ENCODE measurements at places on chromosomes 4 and X.

- no peak for DNase-seq
These were observed 21.2 kb upstream of the LCORL start for GRCh38 chr4:18042754-18043153.

DNA sequence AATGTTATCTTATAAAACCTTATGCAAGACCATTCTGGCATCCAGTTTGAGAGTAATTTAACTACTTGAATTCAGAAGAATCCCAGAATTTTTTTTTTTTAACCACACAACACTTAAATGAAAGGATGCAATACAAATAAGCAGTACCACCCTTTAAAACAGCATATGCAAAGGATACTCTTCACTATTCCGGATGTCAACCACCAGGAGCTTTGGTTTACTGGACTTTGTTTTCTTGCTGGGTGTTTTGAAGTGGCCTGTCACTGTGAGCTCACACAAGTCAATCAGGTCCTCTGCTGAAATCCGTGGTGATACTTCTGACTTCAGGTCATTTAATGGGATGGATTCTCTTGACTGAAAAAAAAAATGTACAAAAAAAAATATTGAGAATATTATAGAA, 200.0 kb downstream of the TBCK start:
- no peak for DNase-seq

DNA sequence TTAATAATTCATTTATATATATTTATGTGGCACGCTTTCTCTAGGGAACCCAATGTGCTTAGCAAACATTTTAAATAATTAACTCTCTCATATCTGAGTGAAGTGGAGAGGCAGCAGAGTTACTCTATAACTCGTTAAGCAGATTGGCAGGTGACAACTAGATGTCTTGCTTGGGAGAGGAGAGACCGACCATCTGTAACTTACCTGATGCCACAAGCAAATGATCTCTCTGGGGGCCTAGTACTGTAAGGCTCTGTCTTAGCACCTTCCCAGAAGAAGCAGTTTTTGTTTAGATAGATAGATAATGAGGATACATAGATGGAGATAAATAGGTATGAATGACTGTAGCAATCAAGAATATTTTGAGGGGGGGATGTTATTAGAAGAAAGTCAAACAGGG, 11.9 kb upstream of the SEL1L3 start:
- no peak for DNase-seq

GRCh38 chrX:103756736-103757135, 19.9 kb upstream of the PLP1 start:
- DNase-seq: no peak

GRCh38 chrX:26146024-26146423, 7.9 kb downstream of the MAGEB18 start:
- no peak for DNase-seq

GRCh38 chr4:93303440-93303839, 525.1 kb upstream of the ATOH1 start:
- no peak for DNase-seq

GRCh38 chr4:159238631-159239030, 135.8 kb downstream of the RAPGEF2 start:
- no peak for DNase-seq

DNA sequence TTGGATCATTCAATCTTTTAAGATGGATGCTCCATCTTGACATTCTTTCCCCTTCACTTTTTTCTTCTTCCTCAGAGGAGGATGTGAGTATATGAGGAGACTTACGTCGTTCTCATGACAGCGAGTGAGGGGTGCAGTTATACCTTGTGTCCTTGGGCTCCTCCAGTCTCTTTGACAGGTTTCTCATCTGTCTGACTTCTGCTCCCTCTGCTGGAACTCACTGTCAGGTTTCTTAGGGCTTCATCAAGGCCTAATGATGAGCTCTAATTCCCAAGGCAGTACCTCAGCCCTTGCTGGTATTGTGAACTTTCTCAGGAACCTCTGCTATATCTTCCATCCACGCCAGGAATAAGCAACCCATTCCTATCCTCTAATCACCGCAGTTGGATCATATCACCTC, 237.8 kb upstream of the ADGRL3 start:
- no peak for DNase-seq

DNA sequence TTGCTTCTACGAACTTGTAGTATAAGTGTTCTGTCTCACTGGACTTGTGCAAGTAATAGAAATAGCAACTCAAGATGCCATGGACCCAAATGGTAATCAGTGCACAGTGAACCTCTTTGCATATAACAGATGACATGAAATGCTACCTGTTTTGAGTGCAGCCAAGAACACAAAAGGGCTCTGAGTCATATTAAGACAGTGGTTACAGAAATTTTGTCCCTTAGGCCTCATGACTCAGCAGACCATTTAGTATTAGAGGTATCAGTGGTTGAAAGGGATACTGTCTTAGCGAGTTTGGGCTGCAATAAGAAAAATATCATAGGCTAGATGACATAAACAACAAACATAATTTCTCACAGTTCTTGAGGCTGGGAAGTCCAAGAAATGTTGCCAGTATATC, 502.9 kb upstream of the PCDH10 start:
- DNase-seq: no peak

DNA sequence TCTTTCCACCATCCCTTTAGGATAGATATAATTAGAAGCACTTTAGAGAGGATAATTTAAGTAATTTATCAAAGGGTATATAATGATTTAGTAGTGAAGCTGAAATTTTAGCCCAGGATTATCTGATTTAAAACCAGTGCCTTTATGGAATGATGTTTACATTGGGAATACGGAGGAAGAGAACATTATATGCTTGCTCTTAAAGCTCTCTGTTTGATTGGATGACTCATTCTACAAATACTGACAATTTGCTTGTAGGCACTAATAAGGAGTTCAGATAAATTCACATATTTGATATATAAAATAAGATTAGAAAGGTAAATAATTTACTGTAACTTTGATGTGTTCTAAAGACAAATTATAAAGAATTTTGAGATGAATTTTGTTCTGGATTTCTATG, 84.7 kb downstream of the SH3BGRL start:
- no peak for DNase-seq

- DNase-seq: no peak
These were observed 32.2 kb upstream of the TXLNG start for GRCh38 chrX:16754019-16754418.
